ENCODE measurements at places on chromosomes 5 and 9. TPM values are rescaled to one million over a fixed set of nuclear protein-coding genes. Genes with fewer than 3 reads are reported as not detected.

- DNase-seq = no peak
Observed at GRCh38 chr9:124035001-124035650, 23.6 kb downstream of the LHX2 start.

DNA sequence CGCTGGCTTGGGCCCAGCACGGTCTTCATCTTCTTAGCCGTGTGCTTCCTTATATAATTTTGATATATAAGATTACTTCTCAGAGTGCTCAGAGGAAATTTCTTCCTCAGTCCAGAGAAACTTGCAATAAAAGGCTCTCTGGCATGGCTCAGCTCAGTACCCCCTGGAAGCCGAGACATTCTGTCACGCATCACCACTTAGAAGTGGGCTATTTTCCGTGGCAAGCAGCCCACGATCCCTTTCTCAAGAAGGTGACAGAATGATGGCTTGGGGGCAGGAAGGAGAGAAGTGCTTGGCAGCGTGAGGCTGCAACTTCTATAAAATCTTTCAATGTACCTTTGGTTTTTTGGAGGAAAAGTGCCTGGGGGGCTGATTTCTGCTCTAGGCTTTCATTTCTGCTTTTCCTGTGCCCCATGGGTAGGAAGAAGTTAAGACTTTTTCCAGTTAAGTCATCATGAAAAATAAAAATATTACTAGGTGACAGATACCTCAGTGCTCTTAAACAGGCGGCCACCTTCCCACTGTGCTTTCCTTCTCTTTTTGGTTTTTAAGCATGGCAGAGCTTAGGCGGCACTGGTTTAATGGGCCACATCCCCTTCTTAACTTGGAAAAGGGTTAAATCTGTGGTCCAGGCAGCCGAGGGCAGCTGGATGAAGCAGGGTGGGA is 104.6 kb downstream of the MVB12B start:
- DNase-seq = no peak

DNA sequence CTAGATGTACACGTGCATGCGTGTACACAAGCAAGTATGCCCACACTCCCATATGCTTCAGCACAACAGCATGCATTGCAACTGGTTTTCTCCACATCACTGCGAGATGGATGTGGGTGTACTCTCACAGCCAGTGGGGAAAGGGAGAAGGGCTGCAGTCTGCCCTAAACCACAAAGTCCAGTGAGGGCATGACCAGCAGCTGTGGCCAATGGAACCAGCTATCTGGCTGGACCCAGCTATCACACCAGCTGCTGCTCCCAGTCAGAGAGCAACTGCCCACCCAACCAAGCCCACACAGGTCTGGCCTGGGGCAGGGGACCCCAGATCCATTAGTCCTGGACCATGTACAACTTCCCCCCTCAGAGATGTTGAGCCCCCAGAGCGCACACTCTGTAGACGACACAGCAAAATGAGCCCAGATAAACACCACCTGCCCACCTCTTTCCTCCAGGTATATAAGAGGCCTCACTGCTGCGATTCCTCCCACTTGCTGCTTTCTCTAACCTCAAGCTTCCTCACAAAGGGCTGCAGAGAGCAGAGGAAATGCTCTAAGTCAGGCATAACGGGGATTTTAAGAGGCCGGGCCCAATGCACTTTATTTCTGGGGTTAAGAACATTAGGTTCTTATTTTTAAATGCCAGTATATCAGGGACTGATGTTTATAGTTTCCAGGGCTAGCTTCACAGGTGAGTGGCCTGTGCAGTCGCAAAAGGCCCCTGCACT is 39.0 kb downstream of the SHB start:
- DNase-seq = no peak

The SPINK4 gene
- total RNA-seq = not detected

DNA sequence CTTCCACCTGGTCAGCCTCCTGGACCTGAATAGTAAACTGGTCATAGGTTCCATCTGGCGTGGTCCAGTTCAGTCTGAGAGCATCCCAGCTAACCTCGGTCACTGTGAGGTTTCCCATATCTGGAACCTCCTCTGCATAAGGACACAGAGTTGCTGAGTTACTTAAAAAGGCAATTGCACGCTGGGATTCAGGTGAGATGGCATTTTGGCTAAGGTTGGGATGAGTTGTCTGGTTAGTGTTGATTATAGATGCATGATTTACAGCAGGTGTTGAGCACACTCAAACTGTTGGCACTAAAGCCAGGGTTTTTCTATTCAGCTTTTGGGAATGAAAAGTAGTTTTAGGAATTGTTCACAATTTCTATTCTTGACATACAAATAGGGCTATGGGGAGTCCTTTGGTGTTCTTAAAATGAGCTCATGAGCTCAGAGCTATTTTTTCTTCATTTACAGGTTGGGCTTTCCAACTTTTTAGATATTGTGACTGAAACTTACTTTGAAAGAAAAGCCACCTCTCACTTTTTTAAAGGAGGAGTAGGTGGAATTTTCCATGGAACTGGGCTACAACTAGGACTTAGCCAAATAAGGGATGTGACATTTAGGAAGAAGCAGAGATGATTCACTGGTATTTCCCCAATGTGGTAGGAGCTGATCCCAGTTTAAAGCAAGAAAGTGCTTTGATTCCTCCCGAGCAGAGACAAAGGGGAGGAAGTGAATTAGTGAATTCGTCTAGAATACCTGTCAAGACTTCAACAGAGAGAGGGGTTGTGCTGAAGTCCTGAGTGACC is 54.7 kb downstream of the TNC start:
- peak; percentile 14 for DNase-seq

- DNase-seq = no peak
Observed at GRCh38 chr5:23740029-23740428, 232.6 kb downstream of the PRDM9 start.

The LCN1 gene
- not detected for total RNA-seq

GRCh38 chr5:65262649-65263059 is 219.1 kb downstream of the ADAMTS6 start:
- peak; percentile 84 for DNase-seq

The FYB1 gene
- total RNA-seq = 14.9 TPM

DNA sequence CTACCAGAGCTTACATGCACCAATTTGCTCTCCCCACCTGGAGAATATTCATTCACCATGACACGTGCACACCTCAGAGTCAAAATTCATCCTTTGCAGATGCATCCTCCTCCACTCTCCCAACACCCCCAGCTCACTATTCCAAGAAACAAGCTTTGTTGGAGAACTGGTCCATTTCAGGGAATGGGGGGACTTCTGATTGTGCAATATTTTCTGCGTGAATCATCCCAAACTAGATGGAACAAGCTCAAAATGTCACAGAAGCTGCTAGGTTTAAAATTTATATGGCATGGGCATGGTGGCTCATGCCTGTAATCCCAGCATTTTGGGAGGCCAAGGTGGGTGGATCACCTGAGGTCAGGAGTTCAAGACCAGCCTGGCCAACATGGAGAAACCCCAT is 3.6 kb downstream of the GLDC start:
- no peak for DNase-seq

GRCh38 chr5:32831624-32832023 is 120.5 kb downstream of the NPR3 start:
- no peak for DNase-seq

DNA sequence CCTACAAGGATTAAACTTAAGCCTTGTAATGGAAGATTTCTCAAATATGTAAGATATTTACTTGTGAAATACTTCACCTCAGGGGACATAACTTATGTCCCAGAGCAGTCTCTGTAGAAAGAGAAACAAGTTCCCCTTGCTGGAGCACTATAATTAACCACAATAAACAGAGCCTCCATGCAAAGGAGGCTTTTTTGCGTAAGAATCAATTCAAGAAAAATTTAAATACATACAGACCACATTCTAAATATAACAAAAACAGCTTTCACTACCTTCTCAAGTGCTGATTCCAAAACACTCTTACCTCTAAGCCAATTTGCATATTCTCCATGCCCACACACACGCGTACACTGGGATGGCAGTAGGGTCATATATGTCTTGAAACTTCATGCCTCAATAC is 30.7 kb upstream of the CCNB1 start:
- no peak for DNase-seq

DNA sequence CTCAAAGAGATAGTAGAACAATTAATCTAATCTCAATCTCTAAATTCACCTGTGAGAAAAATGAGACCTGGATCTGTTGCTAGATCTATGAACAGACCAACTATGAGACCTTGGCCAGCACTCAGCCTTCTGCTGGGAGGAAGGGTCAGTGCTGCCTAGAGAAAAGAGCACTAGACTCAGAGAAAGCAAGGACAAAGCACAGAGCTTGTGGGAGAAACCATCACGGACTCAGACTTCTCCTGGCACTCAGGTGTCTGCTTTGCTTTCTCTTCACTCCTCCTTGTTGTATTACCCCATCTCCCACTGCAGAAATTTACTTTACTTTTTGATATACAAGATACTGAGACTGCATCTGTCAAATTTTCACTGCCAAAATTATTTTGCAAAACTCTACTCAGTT is 890.0 kb upstream of the NUDT12 start:
- no peak for DNase-seq

- no peak for DNase-seq
Observed at GRCh38 chr5:10715605-10716290, 45.3 kb downstream of the DAP start.

Data from umbilical cord (tissue), 2 donors.